ENCODE measurements at places on chromosomes 2 and 18. TPM values are rescaled to one million over a fixed set of nuclear protein-coding genes. Genes with fewer than 3 reads are reported as not detected.

GRCh38 chr18:35861367-35862118 lies 110.9 kb upstream of the RMP24 start:
- no peak for DNase-seq

- DNase-seq, result no peak
Measured at GRCh38 chr2:16755442-16755841, 89.8 kb upstream of the CYRIA start.

GRCh38 chr2:44498551-44498950 lies 136.8 kb downstream of the CAMKMT start:
- no peak for DNase-seq

GRCh38 chr2:105458076-105458475 lies 59.2 kb upstream of the FHL2 start:
- no peak for DNase-seq

DNA sequence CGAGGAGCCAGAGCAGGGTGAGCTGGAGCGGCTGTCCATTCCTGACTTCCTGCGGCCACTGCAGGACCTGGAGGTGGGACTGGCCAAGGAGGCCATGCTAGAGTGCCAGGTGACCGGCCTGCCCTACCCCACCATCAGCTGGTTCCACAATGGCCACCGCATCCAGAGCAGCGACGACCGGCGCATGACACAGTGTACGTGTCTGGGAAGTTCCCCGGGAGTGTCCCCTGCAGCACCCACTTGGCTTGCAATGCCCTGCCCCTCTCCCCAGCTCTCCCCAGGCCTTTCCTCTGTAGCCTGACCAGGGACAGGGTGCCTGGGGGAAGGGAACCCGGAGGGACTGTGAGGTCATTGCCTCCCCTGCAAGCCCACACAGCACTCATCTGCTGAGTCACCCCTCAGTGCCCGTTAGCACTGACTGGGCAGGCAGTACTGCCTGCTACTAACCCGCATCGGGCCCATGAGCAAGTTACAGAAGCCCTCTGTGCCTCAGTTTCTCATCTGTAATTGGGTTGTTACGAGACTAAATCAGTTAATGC lies 29.4 kb upstream of the GMPPA start:
- no peak for DNase-seq

The ABHD1 gene
- total RNA-seq, result 0.21 TPM

DNA sequence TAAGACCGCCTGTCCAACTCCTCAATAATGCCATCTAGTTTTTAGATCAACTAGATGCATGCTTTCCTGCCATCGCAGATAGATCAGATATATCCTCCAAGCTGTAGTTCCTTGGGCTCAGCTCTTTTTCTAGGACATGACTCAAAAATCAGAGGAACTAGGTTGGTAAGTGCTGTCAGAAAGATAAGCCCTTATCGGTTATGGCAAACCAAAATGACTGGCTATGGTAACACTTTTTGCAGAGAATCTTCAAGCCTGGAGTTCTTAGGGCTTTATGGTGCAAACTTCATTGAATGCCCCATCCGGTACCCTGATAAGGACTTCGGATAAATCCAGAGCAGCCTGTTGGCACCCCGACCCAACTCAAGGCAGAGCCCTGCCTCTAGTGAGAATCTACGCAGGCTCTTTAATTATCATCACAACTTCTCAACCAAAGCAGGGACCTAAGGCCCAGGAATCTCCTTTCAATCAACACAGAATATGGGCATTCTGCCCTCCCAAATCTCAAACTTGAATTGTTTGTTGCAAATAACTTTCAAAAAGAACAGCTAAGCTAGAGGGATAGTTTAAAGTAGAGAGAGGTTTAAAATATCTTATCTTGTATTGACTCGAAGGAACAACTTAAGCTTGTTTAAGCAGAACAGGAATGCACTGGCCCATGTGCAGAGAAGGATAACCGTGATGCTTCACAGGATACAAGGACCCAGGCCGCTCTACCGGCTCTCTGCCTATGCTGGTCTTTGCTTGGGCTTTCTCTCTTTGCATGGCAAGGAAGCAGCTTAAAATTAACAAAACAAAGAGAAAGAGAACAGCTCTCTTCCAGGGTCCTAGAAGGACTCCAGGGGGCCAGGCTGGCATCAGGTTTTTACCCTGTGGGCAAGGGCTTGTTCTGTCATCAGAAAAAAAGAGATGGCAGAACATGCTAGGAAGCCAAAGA lies 3.4 kb upstream of the CYP1B1 start:
- DNase-seq, result no peak

The OTOS gene
- total RNA-seq, result not detected

The CRYBA2 gene
- not detected for total RNA-seq
